ENCODE measurements at places on chromosomes 12 and 14. TPM values are rescaled to one million over a fixed set of nuclear protein-coding genes. Genes with fewer than 3 reads are reported as not detected.

DNA sequence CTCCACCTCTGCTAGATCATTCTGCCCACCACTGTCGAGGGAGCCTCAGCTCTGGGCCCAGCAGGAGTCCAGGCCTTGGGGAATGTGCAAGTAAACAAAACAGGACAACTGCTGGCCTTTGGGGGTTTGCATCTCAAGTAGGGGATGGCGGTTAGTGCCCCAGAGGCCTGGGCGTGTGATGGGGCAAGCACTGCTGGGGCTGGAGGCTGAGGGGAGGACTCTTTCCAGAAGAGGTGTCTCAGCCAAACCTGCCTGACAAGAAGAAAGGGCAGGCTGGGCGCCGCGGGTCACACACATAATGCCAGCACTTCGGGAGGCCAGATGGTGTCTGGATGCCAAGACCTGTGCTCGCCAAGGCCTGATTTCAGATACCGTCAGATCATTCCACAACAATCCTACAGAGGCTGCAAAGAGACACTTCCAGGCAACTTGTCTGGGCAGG, 8.6 kb upstream of the ALDH2 start:
- DNase-seq = no peak

- no peak for DNase-seq
Measured at GRCh38 chr12:95102916-95103671, 29.7 kb upstream of the NR2C1 start.

DNA sequence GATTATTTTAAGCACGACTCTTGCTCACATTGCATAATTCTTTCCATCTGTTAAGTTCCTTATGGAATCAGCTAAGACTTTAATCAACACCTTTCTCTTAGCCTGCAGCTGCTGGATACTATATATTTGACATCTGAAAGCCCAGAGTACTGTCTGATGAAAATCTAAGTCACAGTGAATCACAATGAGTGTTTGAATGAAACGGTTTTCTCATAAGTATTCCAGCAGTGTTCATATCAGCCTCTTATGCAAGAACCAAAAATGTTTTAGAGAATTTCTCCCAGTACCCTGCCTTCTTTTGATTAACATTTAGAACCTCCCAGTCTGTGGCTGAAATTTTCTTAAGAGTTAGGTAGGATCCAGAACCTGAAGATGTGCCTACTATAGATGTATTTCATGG, 55.6 kb downstream of the FRMD6 start:
- no peak for DNase-seq

The BATF gene
- polyA plus RNA-seq = 0.31 TPM

The ASB2 gene
- polyA plus RNA-seq = 33.3 TPM

GRCh38 chr14:49961270-49962222, 68.7 kb downstream of the ARF6 start:
- no peak for DNase-seq

GRCh38 chr14:49545071-49545470, 41.1 kb downstream of the RPS29 start:
- DNase-seq = no peak

The NPAS3 gene
- polyA plus RNA-seq = 5.7 TPM

DNA sequence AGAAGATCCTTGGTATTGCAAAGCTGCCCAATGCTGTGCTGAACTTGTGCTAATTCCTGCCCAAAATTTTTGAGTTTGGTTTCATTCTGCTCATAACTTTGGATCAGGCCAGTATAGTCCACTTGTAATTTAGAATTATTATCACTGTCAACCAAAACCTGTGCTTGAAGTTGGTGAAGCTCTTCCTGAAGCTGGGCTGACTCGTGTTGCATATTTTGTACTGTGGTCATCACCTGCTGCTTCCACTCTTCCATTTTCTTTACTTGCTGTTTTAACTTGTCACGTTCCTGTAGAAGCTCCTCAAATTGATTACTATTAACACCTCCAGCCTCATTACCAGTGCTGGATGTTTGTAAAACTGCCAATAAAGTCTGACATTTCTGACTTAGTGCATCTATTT, 35.8 kb downstream of the TRIP11 start:
- DNase-seq = no peak

- no peak for DNase-seq
Measured at GRCh38 chr14:29773990-29774389, 153.7 kb downstream of the PRKD1 start.

GRCh38 chr12:57897286-57897974, 43.9 kb upstream of the ATP23 start:
- DNase-seq = no peak

- DNase-seq = no peak
Measured at GRCh38 chr12:52342781-52343490, 21.7 kb upstream of the KRT83 start.

Measured in muscle of arm (tissue), 14 donors.